Colonic mucosa (tissue), 4 donors: ENCODE measurements at places on chromosomes 5 and 9. TPM values are rescaled to one million over a fixed set of nuclear protein-coding genes. Genes with fewer than 3 reads are reported as not detected.

DNA sequence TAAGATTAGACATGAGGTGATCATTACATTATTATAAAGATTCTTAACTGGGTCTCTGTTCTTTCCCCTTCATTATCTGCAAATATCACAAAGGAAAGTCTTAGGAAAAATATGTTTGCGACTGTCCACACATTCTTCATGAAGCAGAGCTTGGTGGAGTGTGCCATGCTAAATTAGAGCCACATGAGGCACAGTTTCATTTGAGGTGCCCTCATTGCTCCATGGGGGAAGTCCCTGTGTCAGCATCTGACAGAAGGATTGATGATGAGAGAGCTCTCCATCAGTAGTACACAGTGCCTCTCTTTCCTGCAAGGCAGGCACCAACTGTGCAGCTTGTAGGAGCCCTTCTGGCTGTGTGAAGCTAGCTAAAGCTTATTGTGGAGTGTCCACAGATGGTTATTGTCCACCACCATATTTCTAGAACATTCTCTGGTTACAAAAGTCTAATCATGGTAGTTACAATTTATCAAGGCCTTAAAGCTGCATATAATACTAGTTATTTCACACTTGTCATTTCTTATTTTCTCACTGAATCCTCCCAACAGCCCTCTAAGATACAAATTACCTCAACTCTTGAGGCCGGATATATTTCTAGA is 63.9 kb downstream of the C9orf152 start:
- no peak for DNase-seq

GRCh38 chr5:15002173-15002572 is 130.6 kb upstream of the ANKH start:
- DNase-seq = no peak

- no peak for DNase-seq
Observed at GRCh38 chr5:14298126-14298847, 155.1 kb downstream of the TRIO start.

The S1PR3 gene
- total RNA-seq = 0.67 TPM

DNA sequence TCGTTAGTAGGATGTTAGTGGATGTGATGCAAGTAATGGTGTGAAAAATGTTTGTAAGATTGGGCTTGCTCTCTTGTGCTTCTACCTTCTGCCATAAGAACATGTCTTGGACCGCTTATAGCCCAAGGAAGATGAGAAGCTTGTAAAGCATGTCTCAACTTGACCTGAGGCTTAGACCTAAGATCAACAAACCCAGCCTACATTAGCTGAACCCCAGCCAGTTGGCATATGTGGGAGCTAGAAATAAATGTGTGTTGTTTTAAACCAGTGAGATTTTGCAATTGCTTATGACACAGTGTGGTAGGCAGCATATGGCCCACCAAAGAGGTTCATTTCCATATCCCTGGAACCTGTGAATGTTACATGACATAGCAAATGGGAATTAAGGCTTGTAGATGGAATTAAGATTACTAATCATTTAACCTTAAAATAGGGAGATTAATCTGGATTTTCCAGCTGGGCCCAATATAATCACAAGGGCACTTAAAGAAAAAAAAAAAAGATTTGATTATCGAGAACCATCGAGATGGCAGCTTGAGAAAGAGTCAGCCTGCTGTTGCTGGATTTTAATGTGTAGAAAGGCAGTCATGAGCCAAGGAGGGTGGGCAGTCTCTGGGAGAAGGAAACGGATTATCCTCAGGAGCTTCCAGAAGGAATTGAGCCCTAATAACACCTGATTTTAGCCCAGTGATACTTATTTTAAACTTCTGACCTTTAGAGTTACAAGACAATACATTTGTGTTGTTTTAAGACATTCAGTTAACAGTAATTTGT is 27.3 kb upstream of the EDIL3 start:
- no peak for DNase-seq

The STPG3 gene
- total RNA-seq = not detected

- peak; percentile 37 for DNase-seq
Observed at GRCh38 chr5:87020099-87020934, 247.4 kb upstream of the RASA1 start.

DNA sequence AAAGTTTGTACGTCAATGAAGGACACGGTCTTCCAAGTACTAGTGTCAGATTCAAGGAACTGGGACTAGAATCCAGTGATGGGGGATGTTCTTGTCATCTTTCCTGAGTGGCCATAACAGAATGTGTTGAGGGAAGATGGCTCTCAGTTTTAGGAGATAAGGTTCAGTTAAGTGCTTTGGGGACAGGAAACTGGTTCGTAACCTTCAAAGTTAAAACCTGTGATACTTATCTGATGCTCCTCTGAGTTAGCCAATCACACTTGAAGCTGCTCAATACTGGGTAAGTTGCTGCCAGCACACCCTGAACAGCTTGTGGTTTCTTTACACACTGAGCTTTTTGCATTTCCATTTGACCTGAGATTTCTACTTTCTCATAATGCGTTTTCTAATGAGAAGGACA is 64.4 kb downstream of the PIK3R1 start:
- no peak for DNase-seq

DNA sequence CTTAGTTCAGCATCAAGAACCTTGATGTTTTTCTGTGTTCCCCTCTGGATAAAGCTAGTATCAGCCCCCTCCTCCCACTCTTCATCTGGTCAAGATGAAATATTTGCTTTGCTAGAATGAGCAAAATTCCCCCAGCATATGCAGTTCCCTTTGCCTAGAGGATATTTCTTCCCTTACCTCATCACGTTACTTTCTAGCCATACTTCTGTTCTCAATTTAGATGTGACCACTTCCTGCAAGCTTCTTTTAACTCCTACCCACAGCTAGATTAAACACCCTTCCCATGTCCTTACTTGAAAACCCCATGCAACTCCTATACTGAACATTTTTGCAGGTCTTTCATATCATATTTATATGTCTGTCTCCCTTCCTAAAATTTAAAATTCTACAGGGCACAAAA is 178.9 kb upstream of the TUSC1 start:
- no peak for DNase-seq

The TAF11L5 gene
- total RNA-seq = not detected

The TMC1 gene
- 0.42 TPM for total RNA-seq

The DMRTA1 gene
- 1.6 TPM for total RNA-seq

The TLX3 gene
- not detected for total RNA-seq

DNA sequence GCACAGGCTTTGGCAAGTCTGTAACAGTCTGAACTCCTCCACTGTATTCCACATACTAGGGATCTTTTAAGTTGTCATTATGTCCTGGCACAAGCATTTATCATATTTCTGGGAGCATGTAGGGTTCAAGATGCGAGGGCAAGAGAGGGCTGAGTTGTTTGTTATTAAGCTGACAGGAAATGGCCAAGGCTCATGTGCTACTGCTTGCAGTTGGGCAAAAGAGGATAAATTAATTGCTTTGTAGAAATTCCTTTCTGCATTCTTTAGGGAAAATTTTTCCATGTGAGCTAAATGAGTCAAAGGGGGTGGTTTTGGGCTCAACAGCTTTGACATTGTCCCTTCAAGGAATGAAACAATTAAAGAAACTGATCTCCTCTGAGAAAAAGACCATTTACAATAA is 35.4 kb downstream of the DOCK8 start:
- DNase-seq = no peak

DNA sequence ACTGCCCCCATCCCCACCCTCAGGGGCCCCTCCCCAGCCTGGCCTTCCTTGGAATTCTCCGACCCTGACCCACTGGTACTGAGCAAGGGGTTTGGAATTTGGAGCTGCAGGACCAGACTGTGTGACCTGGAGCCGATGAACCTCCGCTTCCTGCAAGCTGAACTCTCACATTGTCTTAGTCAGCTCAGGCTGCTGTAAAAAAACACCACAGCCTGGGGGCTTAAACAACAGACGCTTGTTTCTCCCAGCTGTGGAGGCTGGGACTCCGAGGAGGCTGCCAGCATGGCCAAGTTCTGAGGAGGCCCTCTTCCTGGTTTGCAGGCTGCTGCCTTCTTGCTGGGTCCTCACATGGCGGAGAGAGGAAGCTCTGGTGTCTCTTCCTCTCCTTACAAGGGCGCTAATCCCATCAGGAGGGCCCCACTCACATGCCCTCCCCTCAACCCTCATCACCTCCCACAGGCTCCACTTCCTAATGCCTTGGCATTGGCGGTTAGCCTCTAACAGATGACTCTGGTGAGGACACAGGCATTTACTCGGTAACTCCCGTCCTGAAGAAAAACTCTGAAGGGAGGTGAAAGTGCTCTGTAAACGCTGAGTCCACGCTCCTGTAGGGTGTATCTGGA is 42.4 kb downstream of the C5orf15 start:
- no peak for DNase-seq

The ZNF782 gene
- 4.5 TPM for total RNA-seq

The IL9 gene
- not detected for total RNA-seq

DNA sequence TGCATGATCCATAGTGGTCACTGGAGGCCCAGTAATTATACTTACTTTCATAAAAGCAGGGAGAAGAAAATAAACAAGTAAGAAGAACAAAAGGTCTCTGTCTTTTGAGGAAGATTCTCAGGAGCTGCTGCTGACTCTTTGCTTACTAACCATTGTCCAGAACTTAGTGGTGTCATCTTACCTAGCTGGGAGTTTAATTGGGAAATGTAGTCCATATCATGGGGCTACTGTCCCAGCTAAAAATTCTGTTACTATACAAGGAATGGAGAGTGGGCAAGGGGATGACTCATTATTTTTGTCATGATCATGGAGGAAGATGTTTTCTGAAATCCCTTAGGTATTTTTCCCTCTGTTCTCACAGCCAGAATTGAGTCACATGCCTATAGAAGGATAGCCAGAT is 639.3 kb downstream of the MTRR start:
- no peak for DNase-seq

The IFNA21 gene
- total RNA-seq = not detected

The SLC36A2 gene
- not detected for total RNA-seq

- DNase-seq = peak; percentile 84
Observed at GRCh38 chr5:82641331-82642003, 363.3 kb upstream of the RPS23 start.
